NCI-H1417 treated with DMSO at 0.1 percent for 48 hours (cell line): ENCODE measurements at places on chromosomes 2 and 18.

GRCh38 chr18:24499814-24500213, 39.4 kb downstream of the HRH4 start:
- no peak for DNase-seq

DNA sequence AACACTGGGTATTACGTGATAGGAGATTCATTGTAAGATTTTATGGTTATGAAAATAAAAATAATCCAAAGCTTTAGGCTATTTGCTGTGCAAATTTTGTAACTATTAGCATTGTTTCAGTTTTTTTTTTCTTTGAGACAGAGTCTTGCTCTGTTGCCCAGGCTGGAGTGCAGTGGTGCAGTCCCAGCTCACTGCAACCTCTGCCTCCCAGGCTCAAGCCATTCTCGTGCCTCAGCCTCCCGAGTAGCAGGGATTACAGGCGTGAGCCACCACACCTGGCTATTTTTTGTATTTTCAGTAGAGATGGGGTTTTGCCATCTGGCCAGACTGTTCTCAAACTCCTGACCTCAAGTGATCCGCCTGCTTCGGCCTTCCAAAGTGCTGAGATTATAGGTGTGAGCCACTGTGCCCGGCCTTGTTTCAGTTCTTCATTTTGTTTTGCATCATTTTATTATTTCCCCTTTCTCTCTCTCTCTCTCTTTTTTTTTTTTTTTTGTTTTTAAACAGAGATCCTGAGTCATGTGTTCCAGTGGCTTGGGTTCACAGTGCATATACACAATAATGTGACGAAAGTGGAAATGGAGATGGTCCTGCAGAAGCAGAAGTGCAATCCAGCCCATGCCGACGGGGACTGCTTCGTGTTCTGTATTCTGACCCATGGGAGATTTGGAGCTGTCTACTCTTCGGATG, 25.8 kb downstream of the CASP10 start:
- DNase-seq: no peak

DNA sequence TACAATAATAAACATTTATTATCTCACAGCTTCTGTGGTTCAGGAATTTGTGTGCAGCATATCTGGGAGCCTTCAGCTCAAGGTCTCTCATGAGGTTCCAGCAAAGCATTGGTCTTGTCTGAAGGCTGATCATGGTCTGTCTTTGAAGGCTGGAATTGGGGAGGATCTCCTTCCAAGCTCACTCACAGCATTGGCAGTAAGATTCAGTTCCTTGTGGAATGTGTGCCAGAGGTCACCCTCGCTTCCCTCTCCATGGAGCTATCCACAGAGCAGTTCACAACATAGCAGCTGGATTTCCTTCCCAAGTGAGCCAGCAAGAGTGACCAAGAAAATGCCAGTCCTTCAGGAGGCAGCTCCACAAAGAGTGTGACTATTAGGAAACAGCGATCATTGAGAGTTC, 202.2 kb upstream of the ST6GAL2 start:
- DNase-seq: no peak

DNA sequence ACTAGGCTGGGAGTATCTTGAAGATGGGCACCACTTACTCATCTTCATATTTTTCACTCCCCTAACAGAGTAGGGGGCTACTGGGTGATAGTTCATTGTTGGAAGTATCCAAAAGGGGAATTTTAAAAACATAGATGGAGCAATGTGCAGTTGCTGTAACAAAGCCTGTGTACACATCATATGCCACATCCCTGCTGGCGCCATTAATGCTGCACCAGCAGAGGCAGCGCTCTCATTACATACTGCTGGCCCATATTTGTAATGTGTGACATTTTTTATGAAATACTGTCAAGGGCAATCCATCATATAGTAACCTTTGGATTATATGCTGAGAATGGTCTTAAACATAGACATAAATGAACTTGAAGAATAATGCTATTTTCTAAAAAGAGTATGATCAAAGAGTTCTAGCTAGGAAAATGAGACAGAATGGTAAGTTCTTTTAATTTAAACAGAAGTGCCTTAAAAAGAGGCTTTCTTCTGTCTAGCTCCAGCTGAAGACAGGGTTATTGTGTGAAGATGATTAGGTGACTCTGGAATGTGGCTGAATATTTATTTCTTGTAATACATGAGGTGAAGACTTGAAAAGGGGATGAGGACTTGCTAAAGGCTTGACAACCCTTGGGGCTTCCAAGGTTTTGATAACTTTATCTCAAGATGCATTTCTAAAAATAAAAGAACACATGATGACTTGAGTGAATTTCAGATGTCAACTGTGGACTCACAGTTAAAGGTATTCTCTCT, 2.4 kb upstream of the TMEM178A start:
- DNase-seq: no peak

DNA sequence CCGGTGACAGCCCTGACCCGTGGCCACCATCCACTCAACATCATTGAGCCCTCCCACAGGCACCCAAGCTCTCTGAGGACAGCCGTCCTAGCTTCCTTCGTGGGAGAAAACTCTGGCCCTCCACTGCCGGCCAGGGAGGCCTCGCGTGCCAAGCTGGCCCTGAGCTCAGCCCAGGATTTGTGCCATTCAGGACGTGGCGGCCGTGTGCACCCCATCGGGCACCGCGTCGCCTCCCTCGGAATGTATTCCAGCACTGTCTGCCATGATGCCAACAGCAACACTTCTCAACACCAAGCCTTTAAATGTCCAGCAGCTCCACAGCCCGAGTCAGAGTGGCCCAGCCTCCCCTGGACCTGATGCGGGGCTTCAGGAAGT, 35.7 kb downstream of the ZNF516 start:
- DNase-seq: no peak
